ENCODE measurements at places on chromosomes 7 and 10.

DNA sequence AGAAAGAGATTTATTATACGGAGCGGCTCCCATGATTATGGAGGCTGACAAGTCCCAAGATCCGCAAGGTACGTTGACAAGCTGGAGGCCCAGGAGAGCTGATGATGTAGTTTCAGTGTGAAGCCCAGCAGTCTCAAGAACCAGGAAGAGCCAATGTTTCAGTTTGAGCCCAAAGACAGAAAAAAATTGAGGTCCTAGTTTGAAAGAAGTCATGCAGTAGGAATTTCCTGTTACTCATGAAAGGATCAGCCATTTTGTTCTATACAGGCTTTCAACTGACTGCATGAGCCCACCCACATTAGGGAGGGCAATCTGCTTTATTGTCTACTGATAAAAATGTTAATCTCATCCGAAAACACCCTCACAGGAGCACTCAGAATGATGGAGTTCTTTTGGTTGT is 51.5 kb downstream of the CCDC71L start:
- DNase-seq = no peak

DNA sequence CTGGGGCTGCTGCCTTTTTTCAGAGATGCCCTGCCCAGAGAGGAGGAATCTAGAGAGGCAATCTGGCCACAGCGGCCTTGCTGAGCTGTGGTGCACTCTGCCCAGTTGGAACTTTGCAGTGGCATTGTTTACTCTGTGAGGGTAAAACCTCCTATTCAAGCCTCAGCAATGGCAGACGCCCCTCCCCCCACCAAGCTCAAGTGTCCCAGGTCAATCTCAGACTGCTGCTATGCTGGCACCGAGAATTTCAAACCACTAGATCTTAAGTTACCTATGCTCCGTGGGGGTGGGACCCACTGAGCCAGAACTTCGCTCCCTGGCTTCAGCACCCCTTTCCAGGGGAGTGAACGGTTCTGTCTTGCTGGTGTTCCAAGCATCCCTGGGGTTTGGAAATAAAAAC is 77.2 kb downstream of the EXOC4 start:
- DNase-seq = no peak

GRCh38 chr10:118950190-118950680 is 79.3 kb upstream of the NANOS1 start:
- DNase-seq = no peak

GRCh38 chr10:123318516-123318915 is 164.3 kb downstream of the BUB3 start:
- DNase-seq = no peak

DNA sequence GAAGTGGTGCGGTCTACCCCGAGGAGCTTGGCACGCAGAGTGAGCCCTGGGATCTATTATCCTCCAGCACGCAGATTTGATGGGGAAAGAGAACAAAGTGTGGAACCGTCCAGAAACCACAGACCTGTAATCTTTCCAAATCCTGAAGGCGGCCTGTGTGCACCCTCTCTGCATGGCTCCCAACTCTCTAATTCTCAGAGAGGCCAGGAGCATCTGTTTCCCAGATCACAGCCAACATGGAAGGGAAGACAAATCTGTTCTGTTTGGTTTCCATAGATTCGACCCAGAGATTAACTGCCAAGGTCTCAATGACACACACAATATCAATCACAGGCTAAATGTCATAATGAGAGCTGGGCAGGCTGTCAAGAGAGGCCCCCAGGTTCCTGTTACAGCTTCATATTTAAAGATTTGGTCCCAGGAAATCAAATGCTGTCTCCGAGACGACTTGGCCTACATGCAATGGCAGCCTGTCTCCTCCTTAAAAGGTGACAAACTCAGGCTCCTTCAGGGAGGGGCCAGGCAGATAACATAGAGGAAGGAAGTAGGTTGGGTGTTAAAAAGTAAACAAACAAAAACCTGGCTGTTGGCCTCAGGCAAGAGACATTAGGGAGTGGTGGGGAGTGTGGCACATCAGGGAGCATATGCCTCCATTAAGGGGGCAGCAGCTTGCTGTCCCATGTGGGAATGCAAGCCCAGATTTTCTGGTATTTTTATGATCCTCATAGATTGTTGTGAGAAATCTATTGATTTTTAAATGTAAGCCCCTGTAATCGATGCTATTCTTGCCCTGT is 48.8 kb upstream of the SAMD8 start:
- DNase-seq = peak; percentile 46

- no peak for DNase-seq
These were observed 46.3 kb downstream of the VIPR2 start for GRCh38 chr7:159098424-159098786.

DNA sequence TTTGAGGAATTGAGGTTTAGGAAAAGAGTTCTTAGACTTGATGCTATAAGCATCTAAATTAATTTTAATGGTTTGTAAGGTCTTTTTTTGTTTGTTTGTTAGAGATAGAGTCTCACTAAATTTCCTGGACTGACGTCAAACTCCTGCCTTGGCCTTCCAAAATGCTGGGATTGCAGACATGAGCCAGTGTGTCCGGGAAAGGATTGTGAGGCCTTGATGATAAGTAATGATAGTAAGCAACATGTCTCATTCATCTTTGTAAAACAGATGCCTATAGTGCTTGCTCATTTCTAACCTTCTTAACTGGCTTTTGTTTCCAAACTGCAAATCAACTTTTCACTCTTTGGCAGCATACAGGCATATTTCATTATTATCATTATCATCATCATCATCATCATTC is 176.0 kb upstream of the KCND2 start:
- no peak for DNase-seq

DNA sequence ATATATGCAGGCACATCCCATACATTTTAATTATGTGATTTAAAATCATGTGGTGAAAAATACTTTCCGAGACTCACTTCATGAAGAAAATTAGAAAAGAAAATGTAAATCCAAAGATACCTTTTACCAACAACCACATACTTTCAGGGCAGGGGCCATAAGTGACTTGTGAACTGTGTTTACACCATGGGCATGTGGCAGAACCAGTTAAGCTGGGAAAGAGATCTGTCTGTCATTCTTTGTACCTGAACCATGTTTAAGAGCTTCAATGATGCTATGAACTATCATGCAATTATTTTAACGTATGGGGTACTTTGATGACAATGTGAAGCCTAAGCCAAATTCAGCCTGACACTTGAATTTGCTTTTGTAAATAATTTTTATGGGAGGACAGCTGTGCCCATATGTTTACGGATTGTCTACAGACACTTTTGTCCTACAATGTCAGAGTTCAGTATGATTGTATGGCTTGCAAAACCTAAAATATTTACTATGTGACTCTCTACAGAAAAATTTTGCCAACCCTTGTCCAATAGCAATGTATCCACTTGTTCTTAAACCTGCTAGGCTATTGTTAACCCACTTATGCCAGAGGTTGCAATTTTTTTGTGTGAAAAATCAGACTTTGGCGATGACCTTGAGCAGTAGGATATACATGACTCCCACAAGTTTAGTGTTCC is 654.6 kb downstream of the TNS3 start:
- no peak for DNase-seq

- no peak for DNase-seq
These were observed 38.6 kb downstream of the FAS start for GRCh38 chr10:89029181-89029580.

Measured in uterus (tissue), 4 donors.